ENCODE measurements at places on chromosomes 11 and 22. TPM values are rescaled to one million over a fixed set of nuclear protein-coding genes. Genes with fewer than 3 reads are reported as not detected.
A peak's percentile ranks its signal among the peaks of the same experiment; 100 is the strongest.

The SAA1 gene
- total RNA-seq = 60.9 TPM

DNA sequence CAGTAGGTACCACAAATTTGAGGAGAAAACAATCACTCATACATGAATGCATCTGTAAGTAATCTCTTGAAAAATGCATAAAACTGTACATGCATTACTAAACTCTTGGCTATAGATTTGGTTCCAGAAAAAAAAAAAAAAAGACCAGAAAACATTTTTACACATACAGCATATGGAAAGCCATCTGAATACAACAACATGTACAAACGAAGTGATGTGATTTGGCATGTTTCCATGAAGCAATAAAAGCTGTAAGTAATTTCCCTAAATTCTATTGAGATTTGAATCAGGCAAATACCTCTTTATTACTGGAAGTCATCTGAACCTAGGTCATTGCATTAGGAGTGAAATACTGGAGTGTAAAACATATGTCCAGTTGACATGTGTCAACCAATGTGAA is 31.9 kb upstream of the ZC3H12C start:
- DNase-seq = no peak

DNA sequence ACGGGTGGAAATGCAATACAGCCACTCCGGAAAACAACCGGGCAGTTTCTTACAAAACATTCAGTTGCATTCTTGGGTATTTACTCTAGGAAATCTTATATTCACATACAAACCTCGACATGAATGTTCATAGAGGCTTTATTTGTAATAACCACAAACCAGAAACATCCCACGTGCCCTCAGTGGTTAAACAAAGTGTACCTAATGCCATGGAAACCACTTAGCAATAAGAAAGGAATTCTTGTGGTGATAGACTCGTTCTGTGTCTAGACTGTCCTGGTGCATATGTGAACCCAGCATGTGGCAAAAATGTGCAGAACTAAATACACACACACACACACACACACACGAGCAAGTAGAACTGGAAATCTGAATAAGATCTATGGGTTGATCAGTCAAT is 1073.3 kb downstream of the TBC1D22A start:
- DNase-seq = peak; percentile 79

The HEPHL1 gene
- total RNA-seq = not detected

DNA sequence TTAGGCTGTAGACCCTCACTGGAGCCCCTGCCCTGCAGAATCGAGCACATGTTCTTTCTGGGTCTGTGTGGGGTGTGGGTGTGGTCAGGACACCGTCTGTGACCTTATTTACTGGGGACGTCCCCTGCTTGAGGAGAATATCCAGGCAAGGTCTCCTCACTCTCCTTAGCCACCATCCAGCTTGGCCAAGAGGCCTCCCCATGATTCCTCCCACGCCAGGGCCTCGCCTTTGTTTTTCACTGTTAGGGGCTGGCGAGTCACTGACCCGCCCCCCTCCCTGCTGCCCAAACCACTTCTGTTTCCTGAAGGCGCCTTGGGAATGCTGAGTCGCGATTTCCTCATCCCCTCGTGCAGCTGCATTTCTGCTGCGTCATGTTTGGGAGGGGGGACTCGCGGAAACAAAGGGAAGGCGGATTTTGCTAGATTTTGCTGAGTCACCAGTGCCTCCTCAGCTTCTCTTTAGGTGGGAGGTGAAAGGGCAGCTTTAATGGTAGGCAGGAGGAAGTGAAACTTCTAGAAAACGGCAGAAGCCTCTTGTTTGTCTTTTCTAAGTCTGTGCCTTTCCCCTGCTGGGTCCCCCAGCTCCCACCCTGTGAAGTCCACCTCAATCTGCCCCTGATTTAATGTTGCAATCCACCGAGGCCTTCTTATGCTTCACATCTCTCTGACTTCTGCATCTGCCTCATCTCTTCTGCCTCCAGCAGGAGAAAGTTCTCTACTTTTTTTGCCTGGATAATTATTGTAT is 4.0 kb upstream of the HMOX1 start:
- DNase-seq = peak; percentile 89

GRCh38 chr11:100785148-100785983 is 98.3 kb downstream of the ARHGAP42 start:
- no peak for DNase-seq

- no peak for DNase-seq
Measured at GRCh38 chr11:94128291-94128745, 323 bp upstream of the PANX1 start.

GRCh38 chr22:40156001-40156516 is 21.7 kb upstream of the TNRC6B start:
- peak; percentile 35 for DNase-seq

GRCh38 chr11:47461876-47462275 is 12.9 kb upstream of the RAPSN start:
- DNase-seq = no peak

GRCh38 chr22:32801537-32802236 is at the start of gene TIMP3:
TSS of gene TIMP3 (plus strand) at chr22:32801705. CDS start at chr22:32802002, 297 bp downstream.
- DNase-seq = peak; percentile 27

GRCh38 chr11:16613262-16613511 is 125.3 kb upstream of the C11orf58 start:
- no peak for DNase-seq

The TUB gene
- total RNA-seq = 6.0 TPM

DNA sequence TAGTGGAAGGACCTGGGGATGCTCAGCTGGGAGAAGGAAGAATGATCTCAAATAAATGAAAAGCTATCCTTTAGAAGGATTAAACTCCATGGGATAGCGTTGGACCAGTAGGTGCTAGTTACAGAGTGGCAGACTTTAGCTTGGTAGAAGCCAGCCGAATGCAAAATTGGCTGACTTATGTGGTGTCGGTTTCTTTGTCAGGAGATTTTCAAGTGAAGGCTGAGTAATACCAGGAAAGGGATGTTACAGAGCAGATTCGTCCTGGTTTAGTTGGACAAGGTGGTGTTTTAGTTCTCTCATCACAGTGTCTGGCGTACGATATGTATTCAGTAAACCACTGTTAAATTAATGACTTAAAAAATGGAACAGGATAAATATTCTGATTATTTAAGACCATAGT is 26.0 kb downstream of the FDX1 start:
- no peak for DNase-seq

GRCh38 chr22:23122216-23122957 is 19.4 kb downstream of the RSPH14 start:
- no peak for DNase-seq

- peak; percentile 23 for DNase-seq
Measured at GRCh38 chr22:35839841-35840301, 122.2 kb downstream of the APOL5 start.

- DNase-seq = no peak
Measured at GRCh38 chr11:17828311-17828751, 93.8 kb downstream of the KCNC1 start.

GRCh38 chr22:39129746-39130145 is 22.7 kb downstream of the CBX7 start:
- no peak for DNase-seq

DNA sequence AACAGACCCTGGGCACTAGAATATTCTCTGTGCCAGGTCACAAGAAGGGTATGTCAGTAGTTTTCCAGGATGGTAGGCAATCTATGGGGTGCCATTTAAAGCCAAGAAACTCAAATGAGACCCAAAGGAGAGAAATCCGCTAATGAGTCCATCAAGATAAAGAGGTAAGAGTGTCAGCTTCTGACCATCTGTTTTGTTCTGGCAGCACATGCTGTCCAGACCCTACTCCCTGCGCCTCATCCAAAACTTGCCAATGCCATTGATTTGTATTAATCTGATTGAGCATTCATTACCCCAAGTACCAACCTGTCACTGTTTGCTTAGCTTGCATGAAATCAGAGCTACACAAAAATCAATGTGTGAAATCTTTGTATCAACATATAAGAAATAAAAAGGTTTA is 229.0 kb downstream of the BLID start:
- no peak for DNase-seq

- no peak for DNase-seq
Measured at GRCh38 chr11:69804769-69805508, 14.3 kb downstream of the FGF3 start.

DNA sequence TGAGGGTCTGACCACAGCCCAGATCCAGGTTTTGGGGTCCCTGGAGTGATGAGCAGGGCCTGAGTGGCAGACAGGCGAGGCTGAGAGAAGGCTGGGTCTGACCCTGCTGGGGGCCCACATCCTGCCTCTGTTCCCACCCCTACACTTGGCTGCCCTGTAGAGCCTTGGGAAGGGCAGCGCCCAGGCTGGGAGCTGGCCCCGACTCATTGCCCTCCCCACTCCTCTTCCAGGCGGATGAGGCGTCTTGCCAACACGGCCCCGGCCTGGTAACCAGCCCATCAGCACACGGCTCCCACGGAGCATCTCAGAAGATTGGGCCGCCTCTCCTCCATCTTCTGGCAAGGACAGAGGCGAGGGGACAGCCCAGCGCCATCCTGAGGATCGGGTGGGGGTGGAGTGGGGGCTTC is 4.9 kb downstream of the DERL3 start:
- DNase-seq = no peak

GRCh38 chr11:69604055-69604454 is 36.9 kb upstream of the CCND1 start:
- DNase-seq = no peak

DNA sequence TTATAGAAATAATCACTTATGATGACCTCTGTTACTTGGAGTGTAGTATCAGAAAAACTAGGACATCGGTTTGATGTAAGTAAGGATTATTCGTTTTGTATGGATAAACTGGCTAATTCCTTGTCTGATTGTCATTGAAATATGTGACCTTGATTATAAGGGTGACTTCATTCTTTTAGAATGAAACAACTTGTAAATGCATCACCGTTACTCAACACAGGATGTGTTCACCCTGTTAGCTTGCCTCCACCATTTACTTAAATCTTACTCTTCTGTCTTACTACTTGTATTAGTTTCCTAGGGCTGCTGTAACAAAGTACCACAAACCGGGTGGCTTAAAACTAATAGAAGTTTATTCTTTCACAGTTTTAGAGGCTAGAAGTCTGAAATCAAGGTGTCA is 7.9 kb downstream of the SFI1 start:
- peak; percentile 6 for DNase-seq

GRCh38 chr11:57566005-57566904 is 1.2 kb downstream of the UBE2L6 start:
- DNase-seq = peak; percentile 48

GRCh38 chr11:83124636-83125424 is 32.1 kb upstream of the PCF11 start:
- no peak for DNase-seq

The FAM111B gene
- 26.7 TPM for total RNA-seq

DNA sequence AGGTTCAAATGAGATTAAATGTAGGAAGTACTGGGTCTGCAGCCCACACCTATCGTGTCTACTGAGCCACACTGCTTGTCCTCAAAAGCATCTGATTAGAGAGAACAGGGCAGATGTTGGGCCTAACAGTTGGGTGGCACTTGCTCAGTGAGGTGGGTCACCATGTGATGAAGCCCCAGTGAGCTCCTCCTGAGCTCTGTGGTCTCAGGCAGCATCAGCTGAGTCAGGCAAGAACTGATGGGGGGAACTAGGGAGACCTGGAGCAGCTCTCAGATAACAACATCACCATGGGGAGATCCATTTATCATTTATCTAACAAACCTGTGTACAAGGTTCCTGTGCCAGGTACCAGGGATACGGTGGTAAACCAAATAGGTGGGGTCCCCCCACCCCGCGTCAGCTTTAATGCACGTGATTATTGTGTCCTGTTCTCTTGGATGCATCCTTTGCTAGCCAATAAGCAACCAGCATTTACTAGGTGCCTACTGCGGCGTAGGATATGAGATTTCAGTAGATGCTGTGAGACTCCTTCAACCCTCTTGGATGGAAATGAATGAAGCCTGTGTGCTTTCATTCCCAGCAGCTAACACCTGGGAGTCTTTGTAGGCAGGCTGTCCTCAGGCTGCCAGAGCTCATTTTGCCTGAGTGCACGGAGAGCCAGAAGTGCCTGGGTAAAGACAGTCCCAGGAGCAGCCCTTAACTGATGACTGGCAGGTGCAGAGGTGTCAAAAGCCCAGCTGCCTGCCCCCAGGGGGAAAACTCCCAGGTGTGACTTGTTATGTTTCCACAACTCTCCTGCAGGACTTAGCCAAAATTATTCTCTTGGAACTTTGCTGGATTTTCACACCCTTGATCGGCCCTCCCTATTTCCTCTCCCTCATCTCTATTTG is 73.6 kb upstream of the NARS2 start:
- no peak for DNase-seq

DNA sequence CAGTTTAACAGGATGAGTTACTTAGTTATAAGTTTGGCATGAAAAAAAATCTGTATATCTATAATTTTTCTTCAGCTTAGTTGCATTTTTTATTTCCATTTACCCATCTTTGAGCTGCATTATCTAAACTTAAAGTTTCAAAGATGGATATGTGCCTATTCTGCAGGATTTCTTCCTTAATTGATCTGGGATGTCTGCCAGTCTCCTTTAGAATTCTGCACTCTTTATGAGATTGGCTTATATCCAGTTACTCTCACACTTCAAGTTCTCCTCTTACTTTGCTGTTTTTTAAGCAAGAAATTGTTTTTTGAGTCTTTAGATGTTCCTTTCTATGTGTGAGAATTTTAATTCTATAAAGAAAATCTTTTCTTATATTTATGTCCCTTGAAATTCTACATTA is 5.1 kb upstream of the PDGFD start:
- no peak for DNase-seq

DNA sequence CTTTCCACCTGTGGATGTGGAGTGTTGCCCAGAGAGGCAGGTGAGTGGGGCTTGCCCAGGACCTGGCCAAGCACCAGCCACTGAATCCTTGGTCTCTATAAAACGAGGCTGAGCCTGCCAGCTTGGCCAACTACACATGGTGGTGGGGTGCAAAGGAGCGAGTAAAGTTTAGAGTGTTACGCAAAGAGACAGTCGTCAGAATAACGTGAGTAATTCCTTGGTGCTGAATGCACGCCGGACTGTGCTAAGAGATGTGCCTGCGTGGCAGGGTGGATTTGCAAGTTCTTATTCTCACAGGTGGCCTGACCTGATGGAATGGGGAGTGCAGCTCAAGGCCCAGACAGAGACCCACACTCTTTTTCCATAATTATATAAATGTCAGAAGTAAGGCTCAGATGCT is 88.6 kb upstream of the B3GAT1 start:
- DNase-seq = no peak

GRCh38 chr11:12723421-12724300 is 49.4 kb downstream of the TEAD1 start:
- DNase-seq = peak; percentile 65

The OR51E2 gene
- total RNA-seq = not detected

- no peak for DNase-seq
Measured at GRCh38 chr11:68326334-68327215, 14.2 kb downstream of the LRP5 start.

The ARRB1 gene
- total RNA-seq = 22.2 TPM

GRCh38 chr22:36257948-36258670 is 5.2 kb downstream of the APOL1 start:
- DNase-seq = no peak

DNA sequence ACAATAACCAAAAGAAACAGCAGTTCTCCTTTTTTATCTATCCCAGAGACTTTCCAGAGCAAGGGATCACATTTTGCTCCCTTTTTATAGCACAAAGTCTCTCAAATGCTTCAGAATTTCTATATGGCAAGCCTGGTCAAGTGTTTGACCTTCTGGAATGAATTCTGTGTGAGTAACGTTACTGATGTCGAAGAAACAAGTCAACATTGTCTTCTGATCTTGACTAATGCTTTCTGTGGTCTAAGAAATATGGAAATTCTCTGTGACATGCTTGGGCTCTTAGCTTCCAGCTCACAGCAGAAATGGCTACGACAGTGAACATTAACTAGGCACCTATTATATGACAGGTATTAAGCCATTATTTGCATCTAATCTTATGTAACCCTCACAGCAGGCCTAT is 411.7 kb downstream of the CADM1 start:
- DNase-seq = no peak
